ENCODE measurements at places on chromosomes 11 and 22.

DNA sequence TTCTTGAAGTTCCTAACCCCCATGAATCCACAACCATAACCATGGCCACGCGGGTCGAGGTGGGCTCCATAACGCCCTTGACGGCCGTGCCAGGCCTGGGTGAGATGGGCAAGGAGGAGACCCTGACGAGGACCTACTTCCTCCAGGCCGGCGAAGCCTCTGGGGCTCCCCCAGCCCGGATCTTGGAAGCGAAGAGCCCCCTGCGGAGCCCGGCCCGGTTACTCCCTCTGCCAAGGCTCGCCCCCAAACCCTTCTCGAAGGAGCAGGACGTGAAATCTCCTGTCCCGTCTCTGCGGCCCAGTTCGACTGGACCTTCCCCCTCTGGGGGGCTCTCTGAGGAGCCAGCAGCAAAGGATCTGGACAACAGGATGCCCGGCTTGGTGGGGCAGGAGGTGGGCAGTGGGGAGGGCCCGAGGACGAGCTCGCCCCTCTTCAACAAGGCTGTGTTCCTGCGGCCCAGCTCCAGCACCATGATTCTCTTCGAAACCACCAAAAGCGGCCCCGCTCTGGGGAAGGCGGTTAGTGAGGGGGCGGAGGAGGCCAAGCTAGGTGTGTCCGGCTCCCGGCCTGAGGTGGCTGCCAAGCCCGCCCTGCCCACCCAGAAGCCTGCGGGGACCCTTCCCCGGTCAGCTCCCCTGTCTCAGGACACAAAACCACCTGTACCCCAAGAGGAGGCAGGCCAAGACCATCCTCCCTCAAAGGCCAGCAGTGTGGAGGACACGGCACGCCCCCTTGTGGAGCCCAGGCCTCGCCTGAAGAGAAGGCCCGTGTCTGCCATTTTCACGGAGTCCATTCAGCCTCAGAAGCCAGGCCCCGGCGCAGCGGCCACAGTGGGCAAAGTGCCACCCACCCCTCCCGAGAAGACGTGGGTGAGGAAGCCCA lies 75.7 kb downstream of the KIAA1671 start:
- no peak for DNase-seq

GRCh38 chr11:62458212-62459002 lies 39.6 kb downstream of the SCGB1A1 start:
- DNase-seq: no peak

DNA sequence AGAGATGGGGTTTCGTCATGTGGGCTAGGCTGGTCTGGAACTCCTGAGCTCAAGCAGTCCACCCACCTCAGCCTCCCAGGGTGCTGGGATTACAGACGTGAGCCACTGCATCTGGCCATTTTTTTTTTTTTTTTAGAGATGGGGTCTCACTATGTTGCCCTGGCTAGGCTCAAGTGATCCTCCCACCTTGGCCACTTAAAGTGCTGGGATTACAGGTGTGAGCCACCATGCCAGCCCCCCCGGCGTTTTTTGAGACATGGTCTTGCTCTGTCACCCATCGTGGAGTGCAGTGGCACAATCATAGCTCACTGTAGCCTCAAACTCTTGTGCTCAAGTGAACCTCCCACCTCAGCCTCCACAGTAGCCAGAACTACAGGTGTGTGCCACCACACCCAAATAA lies 16.5 kb downstream of the RHBDD3 start:
- DNase-seq: no peak

DNA sequence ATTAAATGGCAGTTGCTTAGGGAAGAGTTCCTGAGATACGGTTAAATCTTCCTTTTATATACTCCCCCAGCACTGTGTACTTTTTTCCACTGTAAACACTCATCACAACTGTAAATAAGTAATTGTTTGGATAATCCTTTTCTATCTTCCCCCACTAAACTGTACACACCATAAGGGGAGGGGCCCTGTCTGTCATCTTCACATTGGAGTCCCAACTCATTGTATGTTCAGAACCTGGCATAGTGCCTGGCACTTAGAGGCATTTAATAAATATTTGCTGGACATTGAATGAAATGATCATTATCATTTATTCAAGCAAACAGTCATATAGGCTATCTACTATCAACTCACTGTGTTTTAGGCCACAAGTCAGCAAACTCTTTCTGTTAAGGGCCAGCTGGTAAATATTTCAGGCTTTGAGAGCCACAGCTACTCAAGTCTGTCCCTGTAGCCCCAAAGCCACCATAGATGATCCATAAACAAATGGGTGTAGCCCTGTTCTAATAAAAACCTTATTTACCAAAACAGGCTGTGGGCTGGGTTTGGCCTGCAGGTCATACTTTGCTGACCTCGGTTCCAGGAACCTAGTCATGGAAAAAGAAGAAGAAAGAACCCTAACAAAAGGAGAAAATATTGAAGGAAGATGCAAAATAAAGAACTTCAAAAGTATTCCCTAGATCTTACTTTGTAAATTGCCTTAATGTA lies 70.0 kb downstream of the AMOTL1 start:
- no peak for DNase-seq

DNA sequence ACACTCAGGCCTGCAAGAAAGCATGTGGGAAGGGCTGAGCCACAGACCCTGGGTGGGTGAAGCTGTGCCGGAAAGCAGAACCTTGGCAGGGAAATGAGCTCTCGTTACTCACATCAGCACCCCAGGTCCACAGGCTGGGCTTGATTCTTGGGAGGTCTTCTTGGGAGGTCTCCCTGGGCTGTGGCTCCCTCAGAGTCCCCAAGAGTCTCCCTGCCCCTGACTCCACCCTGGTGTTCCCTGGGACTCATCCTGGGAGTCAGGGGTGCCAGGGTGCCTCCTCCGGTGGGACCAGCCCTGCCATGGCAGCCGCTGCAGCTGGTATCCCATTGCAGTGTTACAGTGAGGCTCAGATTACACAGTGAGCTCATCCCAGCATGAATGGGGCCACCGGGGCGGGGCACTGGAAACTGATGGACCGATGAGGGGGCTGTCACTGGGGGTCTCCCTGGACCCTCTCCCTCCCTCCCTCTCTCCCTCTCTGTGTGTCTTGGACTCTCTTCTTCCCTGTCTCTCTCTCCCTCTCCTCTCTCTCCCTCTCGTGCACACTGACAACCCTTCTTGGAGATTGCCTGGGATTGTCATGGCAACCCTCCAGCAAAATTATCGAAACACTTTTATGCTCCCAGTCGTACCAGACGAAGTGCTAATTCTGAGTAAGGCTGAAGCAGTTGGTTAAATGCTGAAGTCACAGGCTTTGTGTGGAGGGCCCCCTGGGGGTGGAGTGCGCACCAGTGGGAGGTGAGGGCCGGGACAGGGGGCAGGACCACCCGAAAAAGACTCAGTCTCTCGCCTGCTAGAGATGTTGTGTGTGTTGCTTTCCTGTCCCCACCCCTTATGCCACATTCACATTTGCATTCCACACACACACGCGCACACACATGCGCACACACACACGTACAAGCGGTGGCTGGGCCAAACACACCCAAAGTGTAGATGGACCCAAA lies 8.6 kb upstream of the C11orf96 start:
- DNase-seq: no peak

DNA sequence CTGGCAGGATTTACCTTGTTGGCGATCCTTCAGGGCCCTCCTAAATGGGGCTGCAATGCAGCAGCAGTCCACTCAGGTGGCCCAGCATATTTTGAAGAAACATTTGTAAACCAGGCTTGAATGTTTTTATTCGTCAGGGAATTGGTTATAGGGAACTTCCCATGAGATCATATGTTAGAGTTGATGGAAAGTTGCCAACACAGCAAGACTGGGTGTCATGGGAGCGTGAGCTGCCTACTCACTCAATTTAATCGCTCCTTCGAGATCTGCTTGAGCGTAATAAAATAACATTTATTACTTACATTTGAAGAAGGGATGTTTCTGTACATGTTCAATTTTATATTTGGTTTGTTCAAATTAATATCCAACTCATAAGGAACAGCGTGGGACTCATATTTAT lies 19.4 kb downstream of the OR2AT4 start:
- DNase-seq: no peak

Data from effector CD8-positive, alpha-beta T cell (primary cell).